RWPE1 (cell line): ENCODE measurements at places on chromosomes 7 and 10.

- no peak for DNase-seq
These were observed 13.8 kb downstream of the DAGLB start for GRCh38 chr7:6433784-6434615.

GRCh38 chr10:62619413-62619738, 185.1 kb upstream of the ADO start:
- DNase-seq = no peak

- no peak for DNase-seq
These were observed 31.6 kb downstream of the PFKFB3 start for GRCh38 chr10:6234371-6234770.

DNA sequence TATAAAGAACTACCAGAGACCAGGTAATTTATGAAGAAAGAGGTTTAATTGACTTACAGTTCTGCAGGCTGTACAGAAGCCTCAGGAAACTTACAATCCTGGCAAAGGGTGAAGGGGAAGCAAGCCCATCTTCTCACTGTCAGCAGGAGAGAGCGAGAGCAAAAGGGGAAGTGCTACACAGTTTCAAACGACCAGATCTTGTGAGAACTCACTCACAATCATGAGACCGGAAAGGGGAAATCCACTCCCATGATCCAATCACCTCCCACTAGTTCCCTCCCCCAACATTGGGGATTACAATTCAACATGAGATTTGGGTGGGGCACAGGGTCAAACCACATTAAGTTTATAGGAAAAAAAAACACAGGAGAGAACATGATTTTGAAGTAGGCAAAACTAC, 222.1 kb upstream of the SHH start:
- DNase-seq = no peak

- peak; percentile 71 for DNase-seq
These were observed 11.7 kb upstream of the ZNF680 start for GRCh38 chr7:64574540-64575099.

DNA sequence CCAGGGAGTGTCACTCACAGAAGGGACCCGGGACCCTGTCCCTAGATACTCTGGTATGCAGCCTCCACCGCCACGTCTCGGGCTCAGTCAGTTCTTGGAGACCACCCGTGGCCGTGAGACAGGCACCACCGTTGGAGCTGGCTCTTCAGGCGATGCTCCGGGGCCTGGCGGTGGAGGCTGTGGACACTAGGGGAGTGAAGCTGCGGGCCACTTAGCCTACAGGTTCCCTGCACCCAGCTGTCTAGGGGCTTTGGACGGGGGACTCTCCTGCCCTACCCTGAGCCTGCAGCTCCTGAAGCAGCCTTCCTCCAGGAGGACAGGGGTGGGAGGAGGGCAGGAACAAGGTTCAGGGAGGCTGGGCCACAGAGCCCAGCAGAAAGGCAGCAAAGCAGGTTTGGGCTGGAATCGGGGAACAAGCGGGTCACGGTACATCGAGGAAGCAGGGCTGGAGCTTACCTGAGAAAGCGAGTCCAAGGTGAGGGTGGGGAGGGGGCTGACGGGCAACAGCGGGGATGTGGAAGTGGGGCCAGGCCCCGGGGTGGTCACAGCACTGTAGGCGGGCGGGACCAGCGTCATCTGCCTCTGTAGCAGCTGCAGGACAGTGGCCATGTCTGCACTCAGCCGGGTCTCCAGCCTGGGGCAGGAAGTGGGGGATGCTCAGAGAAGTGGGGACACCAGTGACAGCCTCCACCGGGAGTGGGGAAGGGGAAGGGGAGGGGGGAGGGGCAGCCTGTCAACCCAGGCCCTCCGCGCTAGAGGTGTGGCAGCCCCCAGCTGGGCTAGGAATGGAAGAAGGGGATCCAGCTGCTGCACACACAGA, 31.5 kb downstream of the KCNH2 start:
- DNase-seq = no peak

DNA sequence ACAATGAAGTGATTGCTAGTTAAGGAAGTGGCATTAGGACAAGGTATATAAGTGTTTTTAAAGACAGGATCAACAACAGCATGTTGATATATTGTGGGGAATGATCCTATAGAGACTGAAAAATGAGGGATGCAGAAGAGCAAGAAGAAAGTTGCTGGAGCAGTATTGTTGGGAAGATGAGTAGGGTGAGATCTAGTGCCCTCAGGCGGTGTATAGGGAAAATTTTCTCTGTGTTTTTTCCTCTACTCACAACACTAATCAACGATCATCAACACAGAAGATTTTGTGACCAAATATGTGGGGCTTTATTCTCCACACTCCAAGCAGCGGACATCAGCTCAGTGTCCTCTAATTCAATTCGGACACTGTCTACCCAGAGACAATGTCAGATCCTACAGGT, 9.6 kb upstream of the PTTG1IP2 start:
- no peak for DNase-seq

DNA sequence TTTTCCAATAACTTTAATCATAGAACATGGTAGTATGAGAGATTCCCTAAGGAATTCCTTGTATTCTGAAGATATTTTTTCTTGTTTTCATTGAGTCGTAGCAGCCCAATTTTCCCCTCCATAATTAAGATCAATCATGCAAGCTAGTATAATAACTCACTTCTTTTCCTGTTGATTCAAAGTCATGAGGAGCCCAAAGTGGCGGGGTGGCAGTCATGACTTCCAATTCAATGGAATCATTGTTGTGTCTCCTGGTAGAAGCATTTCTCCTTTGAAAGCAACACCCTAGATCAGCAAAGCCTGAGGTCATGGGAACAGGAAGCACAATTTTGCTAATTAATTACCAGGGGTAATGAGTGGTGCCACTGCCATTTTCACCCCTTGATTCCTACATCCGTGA, 77.6 kb upstream of the MAGI2 start:
- no peak for DNase-seq

GRCh38 chr10:104300736-104301292, 31.8 kb downstream of the GSTO2 start:
- peak; percentile 84 for DNase-seq

- no peak for DNase-seq
These were observed 121.3 kb upstream of the HABP2 start for GRCh38 chr10:113431398-113432160.

GRCh38 chr7:77415476-77415822, 700 bp downstream of the GSAP start:
- DNase-seq = no peak
